Stimulated activated CD8-positive, alpha-beta memory T cell treated with anti-CD3 and anti-CD28 coated beads, Interleukin-7, amount 100 ng/mL, for 1 hour (primary cell): ENCODE measurements at places on chromosomes 13 and 19.

DNA sequence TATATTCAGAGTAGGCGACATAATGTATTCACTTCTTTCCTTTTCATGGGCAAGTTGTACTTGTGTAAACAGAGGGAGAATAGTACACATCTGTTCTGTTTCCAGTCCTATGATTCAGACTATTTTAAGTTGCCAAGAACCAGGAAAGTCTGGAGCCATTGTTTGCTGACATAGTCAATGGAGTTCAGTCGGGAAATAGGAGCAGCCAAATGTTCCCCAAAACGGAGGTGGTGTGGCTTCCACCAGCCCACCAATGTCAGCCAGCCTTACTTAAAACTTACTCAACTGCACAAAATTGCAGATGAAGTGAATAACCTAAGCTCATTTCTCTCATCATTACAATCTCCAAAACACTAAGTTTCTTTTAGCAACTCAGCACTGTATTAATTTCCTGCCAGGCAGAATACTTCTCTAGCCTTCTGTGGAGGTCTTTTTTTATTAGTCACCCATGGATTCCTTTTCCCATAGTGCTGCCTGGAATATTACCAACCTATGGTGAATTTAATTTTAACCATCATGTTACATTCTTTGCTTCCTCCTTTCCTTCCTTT is 22.3 kb upstream of the CSNK1A1L start:
- no peak for DNase-seq

GRCh38 chr19:1765904-1766799 is 12.8 kb downstream of the ONECUT3 start:
- no peak for DNase-seq

DNA sequence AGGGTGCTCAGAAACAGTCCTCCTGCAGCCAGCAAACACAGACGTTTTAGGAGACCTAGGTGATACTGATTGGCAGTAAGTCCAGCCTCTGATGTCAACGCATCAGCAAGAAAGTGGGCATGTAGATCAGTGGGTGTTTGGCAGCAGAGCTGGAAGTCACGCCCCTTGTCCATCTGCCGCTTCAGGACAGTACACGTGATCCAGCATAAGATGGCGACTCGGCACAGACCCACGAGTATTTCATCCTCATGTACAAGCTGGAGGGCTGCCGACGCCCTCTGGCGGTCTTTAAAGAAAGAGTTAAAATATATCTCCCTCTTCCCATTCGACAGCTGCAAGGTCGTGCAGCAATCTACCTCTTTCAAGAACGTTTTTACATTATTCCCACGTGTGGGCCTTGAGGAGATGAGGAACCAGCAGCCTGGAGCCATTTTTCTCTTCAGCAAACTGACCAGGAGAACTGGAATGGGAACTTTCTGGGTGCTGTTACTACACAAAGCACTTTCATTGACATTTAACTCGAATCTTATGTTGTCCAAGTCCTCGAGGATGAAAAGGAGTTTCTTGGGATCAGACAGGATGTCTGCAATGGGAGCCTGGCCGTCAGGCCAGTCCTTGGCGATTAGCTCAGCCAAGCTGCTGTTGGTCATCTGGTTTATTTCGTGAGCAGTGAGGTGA is 22.3 kb downstream of the NLRP11 start:
- no peak for DNase-seq

- no peak for DNase-seq
These were observed 58.1 kb downstream of the EDNRB start for GRCh38 chr13:77860507-77860981.

DNA sequence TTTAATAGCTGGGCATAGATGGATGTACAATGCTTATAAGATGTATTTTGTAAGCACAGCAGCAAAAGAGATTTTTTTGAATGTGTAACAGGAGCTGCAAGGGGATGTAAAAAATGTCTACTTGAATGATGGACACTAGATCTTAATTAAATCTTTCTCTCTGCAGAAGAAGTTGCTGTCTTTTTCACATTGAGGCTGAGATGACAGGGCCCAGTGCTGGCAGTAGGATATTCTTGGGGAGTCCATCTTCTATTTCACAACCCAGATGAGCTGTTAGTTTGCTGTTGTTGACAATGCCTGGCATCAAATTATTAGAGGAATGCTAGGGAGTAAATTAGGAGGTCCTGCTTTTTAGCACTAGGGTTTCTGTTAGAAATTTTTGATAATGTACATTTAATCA is 698.7 kb downstream of the SLITRK5 start:
- no peak for DNase-seq

DNA sequence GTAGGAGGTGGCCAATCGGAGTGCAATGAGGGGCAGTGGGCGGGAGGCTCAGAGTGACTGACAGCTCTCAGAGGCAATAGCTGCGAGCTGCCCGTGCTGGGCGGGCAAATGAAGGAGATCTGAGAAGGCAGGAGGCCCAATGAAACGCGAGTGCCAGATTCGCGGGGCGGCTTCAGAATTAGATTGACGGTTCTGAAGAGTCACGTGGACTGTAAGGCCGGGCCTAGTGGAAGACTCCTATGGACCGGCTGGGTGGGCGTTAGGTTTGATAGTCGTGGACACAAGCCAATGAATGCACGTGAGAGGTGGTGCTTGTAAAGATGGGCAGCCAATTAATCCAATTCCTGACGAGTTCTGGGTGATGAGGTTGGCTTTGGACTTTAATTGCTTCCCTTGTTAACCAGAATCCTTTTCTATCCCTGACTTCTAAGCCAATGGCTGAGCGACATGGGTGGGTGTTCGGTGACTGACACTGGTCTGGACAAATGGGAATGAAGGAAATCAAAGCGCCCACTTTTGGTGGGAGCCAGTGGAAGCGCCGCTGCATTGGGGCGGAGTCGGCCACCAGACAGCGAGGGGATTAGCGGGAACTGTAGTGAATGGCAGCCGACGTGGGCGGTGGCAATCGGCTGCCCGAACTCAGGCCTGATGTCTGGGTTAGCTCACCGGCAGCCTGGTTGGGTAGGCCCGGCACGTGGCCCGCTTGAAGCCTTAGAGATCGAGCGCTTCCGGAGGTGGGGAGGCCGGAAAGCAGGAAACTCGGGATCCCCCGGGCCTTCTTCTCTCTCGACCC is 524 bp upstream of the KHSRP start:
- peak; percentile 94 for DNase-seq

DNA sequence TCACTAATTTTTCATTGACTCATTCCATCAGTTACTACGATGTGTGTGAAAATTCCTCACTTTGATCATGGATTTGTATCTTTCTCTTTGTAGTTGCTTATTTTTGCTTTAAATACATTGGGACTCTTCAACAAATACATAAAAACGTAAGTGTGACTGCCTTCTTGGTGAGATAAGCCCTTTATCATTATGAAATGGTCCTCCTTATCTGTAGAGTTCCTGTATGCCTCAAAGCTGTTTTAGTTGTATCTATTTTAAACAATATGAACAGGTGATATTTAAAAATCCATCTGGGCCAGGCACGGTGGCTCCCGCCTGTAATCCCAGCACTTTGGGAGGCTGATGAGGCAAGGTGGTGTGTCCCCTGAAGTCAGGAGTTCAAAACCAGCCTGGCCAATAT is 11.3 kb downstream of the DCUN1D2 start:
- DNase-seq: no peak

- no peak for DNase-seq
These were observed 10.5 kb upstream of the ZNF112 start for GRCh38 chr19:44367024-44367423.

DNA sequence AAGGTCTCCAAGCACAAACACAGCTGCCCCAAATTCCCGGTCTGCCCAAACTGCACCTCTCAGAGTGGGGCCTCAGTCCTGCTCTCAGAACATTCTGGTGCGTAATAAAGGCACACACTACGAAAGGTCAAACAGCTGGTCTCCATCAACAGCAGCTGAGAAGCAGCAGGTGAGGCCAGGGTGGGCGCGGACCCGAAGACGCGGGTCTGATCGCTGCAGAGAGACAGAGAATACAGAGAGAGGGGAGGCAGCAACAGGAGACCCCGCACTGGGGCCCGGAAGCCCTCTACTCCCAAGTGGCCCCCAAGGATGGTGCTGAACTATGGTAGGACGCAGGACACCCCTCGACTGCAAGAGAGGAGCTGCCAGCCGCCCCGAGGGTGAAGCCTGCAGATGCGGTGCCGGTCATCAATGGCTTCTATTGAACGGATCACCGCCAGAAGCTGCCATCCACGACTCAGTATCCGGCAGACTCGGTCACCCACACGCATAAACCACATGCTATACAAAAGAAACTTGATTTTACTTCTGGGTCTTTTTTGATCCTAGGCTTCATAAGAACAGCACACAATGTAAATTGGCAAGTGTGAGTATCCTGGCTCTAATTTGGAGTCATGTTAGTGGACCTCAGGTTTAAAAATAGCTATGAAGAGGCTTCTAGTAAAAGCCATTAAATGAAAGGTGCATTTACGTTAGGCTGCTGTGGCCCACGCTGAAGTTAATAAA is 33.4 kb downstream of the STK24 start:
- no peak for DNase-seq

DNA sequence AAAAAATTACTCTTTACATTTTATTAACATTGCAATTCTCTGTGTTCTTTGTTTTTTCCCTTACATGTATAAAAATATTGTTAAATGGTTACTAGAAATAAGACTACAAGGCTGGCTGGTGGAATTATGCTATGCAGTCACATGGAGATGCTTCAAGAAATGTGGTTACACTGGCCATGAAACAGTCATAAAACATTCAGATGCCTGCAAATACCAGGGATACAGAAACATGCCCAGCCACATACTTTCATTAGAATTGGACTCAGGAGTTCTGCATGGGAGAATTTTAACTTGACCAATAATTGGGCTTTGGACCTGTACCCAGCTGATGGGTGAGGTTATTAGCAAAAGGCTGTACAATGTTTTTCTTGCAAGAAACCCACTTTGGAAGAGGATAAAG is 1407.7 kb upstream of the SLC10A2 start:
- no peak for DNase-seq

DNA sequence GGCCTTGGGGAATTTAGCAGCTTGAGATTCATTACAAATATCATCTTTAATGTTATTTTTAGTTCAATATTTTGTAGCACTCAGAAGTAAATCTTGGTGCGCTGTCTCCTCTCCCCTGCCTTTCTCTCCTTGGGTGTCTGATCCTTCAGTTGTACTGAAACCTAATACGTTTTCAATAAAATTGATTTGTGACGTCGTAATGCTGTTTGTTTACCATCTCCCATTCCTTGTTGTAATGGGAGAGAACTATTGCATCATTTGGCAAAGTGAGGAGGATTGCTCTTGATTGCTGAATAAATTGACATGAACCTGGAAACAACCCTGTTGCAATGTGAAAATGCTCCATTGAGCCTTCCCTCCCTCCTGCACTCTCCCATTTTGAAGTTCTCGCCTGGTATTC is 43.2 kb upstream of the TSHZ3 start:
- no peak for DNase-seq

DNA sequence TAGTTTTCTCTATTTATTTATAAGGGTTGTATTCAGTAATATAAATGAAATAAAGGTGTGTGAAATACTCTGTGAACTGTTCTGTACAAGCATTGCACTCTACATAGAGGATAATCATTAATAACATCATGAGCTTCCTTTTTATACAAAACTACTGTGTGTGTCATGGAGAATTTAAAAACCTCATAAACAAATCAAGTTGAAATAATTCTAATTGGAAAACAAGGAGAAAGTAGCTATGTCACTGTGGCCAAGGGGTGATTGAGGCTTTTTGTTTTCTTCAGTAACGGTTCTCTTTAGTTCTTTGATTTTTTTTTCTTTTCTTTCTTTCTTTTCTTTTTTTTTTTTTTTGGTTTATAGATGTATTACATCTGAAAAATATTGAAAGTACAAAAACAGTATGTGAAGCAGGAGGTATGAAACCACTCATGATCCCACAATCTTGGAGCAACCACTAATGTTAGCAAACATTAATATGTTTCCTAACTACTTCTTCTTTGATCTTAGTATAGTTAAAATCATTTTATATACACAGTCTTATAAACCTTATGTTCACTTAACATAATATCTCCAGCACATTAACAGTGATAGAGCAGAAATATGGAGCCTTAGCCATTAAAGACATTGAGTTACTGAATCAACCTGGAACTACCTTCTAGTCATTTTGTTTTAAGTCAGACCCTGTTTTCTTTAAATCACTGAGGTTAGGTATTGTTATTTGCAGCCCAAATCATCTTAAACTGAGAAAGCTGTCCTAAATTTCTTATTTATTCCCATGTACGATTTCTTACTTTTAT is 45.4 kb downstream of the WDFY2 start:
- no peak for DNase-seq

- no peak for DNase-seq
These were observed 14.1 kb upstream of the RELB start for GRCh38 chr19:44987148-44987675.

- no peak for DNase-seq
These were observed 8.4 kb downstream of the LILRB1 start for GRCh38 chr19:54638683-54639082.

DNA sequence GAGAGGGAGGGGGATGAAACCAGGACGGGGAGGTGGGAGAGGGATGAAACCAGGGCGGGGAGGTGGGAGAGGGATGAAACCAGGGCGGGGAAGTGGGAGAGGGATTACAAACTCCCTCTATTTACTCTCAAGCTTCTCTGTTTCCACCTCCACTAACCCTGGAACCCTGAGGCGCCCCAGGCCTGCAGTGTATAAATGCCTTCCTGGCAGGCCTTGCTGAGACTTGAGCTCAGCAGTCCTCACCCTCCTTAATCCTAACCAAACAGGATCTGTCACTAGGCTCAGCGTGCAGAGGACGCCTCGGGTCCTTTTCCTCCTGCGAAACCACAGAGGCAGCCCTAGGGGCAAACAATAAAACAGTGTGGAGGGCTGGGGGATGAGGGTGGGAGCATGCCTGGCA is 32.1 kb upstream of the OR1M1 start:
- DNase-seq: no peak

DNA sequence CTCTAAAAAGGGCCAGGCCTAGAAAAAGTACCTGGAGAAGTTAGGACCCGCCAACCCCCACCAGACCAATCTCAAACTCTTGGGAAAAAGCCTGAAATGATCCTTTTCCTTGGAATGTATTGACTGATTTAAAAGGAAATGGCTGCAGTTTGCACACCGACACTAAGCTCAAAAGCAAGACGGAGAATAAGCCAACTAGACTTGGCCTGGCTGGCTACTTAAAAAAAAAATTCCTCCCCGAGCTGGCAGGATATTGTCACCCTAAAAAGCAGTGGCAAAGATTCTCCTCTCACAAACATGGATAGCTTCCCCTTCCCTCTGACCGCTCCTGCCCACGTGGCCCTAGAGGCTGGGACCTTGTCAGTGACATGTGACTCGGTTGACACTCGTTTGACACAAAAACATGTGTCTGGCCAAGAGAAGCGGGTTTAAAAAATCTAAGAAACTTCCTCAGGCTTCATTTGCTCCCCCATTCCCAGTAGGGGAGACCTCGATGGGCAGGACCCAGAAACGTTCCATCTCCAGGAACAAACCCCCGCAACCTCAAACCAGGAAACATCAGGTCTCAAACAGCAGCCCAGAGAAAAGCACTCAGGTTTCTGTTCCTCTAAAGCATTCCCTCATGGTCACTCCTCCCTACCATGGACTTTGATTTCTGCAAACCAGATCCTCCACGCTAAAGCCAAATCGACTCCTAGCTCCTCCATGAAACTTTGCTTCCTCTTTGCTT is 1.3 kb downstream of the RFX1 start:
- DNase-seq: no peak
